ENCODE measurements at places on chromosomes 16 and 17.

DNA sequence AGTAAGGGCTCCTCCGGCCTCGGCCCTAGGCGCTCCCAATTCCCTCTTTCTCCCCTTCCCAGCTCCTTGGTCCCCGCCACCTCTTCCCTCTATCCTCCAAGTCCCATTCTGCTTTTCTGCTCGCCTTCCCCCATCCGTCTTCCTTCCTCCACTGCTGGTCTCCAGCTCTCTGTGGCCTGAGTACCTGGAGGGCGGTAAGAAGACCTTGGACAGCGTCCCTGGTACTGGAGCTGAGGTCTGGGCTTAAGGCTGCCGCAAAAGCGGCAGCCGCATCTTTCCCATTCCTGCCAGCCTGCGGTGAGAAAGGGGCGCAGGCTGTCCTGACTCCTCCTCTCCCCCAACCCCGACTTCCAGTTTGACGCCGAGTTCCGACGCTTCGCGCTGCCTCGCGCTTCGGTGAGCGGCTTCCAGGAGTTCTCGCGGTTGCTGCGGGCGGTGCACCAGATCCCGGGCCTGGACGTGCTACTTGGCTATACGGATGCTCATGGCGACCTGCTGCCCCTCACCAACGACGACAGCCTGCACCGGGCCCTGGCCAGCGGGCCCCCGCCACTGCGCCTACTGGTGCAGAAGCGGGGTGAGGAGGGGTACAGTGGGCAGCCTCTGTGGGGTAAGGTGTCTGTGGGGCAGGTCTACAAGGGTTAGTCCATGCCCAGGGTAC, 471 bp downstream of the PARD6A start:
- DNase-seq = no peak

- no peak for DNase-seq
Measured at GRCh38 chr17:47802341-47803022, 19.1 kb downstream of the OSBPL7 start.

GRCh38 chr16:46612121-46612520, 9.1 kb downstream of the SHCBP1 start:
- DNase-seq = no peak

DNA sequence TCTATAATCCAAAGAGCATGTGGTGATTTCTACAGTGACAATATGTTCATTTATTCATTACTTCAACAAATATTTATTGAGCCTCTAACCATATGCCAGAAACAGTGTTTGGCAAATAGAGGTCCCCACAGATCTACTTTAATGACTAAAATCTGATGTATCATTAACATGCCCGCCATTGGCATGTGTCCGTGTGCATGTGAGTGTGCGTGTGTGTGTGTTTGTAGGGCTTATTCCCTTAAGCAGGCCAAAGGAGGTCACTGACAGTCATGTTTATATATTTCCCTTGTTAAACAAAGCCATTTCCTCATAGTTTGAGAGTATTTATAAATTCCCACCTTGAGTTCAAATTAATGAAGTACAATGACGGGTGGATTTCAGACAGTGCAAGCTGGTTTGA, 174.4 kb upstream of the IRX6 start:
- DNase-seq = no peak

DNA sequence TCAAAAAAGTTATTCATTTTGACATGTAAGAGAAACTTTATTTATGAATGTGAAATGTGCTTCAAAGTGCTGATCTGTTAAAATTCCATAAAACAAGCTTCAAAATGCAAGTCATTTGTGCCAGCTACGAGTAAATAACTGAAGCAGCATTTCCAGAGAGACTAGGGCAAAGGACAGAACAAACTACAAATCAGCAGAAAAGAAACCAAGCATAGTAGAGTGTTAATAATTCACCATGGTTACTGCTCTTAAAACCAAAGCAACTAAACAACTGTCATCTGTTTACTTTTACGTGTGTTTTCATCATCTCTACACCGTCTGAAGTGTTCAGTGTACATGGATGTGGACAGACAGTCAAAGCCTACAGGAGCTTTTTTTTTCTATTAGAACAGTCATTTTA, 1.6 kb upstream of the ASPA start:
- no peak for DNase-seq

GRCh38 chr16:15404792-15405191, 9.2 kb downstream of the MPV17L start:
- DNase-seq = no peak

GRCh38 chr16:27450196-27450549, 48.2 kb downstream of the IL21R start:
- DNase-seq = no peak

DNA sequence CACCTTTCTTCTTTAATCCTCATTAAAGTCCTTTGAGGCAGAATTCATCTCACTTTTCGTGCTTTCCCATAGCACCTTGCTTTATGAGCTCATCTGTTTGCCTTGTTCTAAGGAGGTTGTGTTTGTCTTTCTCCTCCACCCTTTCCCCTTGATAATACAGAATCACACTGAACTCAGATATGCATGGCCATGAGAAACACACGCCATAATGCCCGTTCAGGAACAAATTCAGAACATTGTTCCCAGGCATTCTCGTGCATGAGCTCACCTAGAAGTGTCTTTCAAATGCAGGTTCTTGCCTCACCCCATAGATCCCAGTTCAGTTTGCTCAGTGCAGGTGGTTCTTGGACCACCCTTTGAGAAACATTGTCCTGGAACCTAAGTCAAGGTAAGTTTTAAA, 71.1 kb downstream of the TMEM114 start:
- no peak for DNase-seq

DNA sequence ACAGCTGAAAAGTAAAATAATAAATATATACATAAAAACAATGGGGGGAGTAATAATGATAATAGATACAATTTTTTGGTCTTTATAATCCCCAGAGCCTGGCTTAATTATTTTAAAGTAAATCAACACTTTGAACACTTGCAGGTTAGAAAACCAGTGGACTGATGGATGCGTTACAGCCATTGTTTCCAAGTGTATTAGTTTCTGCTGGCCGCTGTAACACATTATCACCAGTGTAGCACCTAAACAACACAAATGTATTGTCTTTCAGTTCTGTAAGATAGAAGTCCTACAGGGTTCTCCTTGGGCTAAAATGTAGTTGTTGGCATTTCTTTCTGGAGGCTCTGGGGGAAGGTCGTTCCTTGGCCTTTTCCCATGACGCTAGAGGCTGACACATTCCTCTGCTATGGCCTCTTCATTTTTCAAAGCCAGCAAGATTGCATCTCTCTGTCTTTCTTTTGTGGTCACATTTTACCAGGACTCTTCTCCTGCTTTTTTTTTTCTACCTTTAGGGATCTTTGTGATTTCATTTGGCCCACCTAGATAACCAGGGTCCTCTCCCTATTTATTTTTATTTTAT, 116.8 kb downstream of the WWOX start:
- no peak for DNase-seq

- no peak for DNase-seq
Measured at GRCh38 chr17:33285413-33285812, 7.7 kb downstream of the ASIC2 start.

- DNase-seq = no peak
Measured at GRCh38 chr17:80980397-80981061, 11.1 kb upstream of the CHMP6 start.

DNA sequence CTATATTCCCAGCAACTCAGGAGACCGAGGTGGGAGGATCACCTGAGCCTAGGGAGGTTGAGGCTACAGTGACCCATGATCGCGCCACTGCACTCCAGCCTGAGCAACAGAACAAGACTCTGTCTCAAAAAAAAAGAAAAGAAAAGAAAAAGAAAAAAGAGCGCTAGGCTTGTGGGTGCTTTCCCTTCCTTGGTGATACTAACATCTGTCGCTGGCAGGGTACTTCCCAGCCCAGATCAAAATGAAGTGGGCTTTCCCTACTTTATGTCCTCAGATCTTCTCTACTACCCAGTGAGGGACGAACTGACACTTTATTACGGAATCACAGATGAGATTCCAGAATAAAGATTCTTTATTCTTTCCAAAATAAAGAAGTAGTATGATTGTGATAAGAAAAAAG, 103.8 kb upstream of the NOL11 start:
- no peak for DNase-seq

DNA sequence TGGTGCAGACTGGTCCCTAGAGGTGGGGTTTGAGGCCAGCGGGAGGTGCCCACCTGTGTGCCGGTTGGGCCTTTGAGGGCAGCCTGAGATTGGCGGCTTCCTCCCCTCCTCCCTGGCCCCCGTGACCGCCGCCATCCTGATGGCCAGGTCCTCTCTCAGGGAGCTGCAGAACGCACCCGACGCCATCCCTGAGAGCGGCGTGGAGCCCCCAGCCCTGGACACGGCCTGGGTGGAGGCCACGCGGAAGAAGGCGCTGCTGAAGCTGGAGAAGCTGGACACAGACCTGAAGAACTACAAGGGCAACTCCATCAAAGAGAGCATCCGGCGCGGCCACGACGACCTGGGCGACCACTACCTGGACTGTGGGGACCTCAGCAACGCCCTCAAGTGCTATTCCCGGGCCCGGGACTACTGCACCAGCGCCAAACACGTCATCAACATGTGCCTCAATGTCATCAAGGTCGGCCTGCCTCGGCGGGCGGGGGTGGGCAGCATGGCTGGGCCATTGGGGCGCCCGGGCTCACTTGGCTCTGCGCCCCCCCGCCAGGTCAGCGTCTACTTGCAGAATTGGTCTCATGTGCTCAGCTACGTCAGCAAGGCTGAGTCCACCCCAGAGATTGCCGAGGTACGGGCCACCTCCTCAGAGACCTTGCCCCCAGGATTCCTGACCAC, 2.8 kb downstream of the GPS1 start:
- no peak for DNase-seq

- DNase-seq = no peak
Measured at GRCh38 chr17:68684949-68685357, 83.8 kb upstream of the FAM20A start.

GRCh38 chr16:88358023-88358420, 24.7 kb upstream of the ZNF469 start:
- DNase-seq = no peak

- no peak for DNase-seq
Measured at GRCh38 chr17:73028299-73028755, 64.2 kb downstream of the SLC39A11 start.

All from AG04449 (cell line).